ENCODE measurements at places on chromosomes 2 and 18. TPM values are rescaled to one million over a fixed set of nuclear protein-coding genes. Genes with fewer than 3 reads are reported as not detected.

GRCh38 chr2:191302459-191303139 is 57.4 kb downstream of the MYO1B start:
- peak overlapping the region; percentile 7 for H3K27ac ChIP-seq
- peaks cover 20% of the 10 kb centered on the region for H3K36me3 ChIP-seq
- peaks cover 44% of the 10 kb centered on the region for H3K4me1 ChIP-seq
- peak; percentile 74 for DNase-seq

GRCh38 chr2:42125841-42126594 is 43.1 kb upstream of the EML4 start:
- H3K4me1 ChIP-seq, result peaks cover 48% of the 10 kb centered on the region
- H3K27ac ChIP-seq, result no peak overlapping the region
- H3K4me3 ChIP-seq, result no peak overlapping the region
- H3K36me3 ChIP-seq, result no peaks in the 10 kb centered on the region

- H3K27ac ChIP-seq, result no peak overlapping the region
- H3K27me3 ChIP-seq, result no peaks in the 10 kb centered on the region
- no peak for DNase-seq
- no peak overlapping the region for H3K4me3 ChIP-seq
- H3K4me1 ChIP-seq, result peaks cover 50% of the 10 kb centered on the region
Measured at GRCh38 chr18:48845174-48845573, 105.6 kb downstream of the SMAD7 start.

The FNDC4 gene
- total RNA-seq, result 21.4 TPM

DNA sequence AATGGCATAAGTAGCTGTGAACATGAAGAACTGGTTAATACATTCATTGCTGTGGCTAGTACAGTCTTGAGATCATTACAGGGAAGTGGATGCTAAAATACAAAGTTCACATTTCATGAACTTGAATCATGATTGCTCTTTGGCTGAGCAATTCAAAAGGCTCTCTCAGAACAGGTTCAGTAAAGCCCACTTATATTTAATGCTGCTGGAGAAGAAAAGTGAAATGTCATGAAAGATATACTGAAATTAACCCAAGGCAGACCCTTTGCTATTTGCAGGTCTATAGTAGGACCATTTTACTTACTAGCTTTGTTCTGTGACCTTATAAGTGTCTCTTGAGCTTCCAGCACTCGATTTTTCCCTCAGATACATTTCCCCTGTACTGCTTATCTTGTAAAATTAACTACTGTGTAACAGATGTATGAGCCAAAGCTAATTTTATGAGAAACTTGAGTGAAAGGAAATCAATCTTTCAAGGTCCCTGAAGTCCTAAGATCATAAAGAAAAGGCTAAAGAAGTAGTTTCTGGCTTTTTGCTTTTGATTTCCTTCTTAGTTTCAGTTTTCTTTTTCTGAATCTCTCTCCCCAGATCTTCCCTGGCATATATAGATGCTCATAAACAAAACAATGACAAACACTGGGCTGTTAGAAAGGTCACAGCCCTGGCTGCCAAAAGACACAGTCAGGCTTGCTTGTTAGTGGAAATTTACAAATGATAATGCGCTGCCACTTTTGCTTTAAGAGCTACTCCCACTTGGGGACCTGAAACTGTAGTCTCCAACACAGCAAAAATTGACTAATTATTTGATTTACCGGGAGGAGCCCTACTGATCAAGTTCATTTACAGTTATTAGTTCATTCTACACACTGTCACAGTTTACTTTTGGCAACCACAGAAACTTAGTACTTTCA is 132.7 kb upstream of the XPO1 start:
- no peak for DNase-seq
- H3K4me3 ChIP-seq, result peak overlapping the region; percentile 65
- H3K4me1 ChIP-seq, result peaks cover 20% of the 10 kb centered on the region

- H3K27ac ChIP-seq, result no peak overlapping the region
- H3K4me1 ChIP-seq, result no peaks in the 10 kb centered on the region
- H3K36me3 ChIP-seq, result no peaks in the 10 kb centered on the region
Measured at GRCh38 chr2:17576802-17577201, 36.3 kb downstream of the VSNL1 start.

- H3K4me3 ChIP-seq, result no peak overlapping the region
- H3K36me3 ChIP-seq, result no peaks in the 10 kb centered on the region
- DNase-seq, result no peak
- H3K4me1 ChIP-seq, result no peaks in the 10 kb centered on the region
- H3K27ac ChIP-seq, result no peak overlapping the region
- H3K27me3 ChIP-seq, result no peaks in the 10 kb centered on the region
Measured at GRCh38 chr2:214378455-214379103, 32.3 kb upstream of the VWC2L start.

The SERPINB3 gene
- total RNA-seq, result not detected

The IL1RL2 gene
- 1.2 TPM for total RNA-seq

DNA sequence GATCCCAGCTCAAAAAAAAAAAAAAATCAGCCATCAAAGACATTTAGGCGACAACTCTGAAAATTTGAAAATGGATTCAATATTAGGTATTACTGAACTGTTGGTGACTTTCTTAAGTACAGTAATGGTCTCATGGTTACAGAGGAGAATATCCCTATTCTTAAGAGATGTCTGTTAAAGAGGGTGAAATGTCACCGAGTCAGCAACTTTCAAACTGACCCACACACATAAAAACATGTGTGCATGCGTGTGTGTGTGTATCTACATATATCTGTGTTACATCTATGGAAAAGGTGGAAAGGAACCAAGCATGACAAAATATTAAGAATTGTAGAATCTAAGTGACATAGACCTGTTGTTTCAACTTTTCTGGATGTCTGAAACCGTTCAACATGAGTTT is 41.6 kb upstream of the GLI2 start:
- no peak overlapping the region for H3K4me3 ChIP-seq
- no peak for DNase-seq

The SCN9A gene
- total RNA-seq, result 1.8 TPM

The NEURL3 gene
- 0.29 TPM for total RNA-seq

The KCMF1 gene
- 74.2 TPM for total RNA-seq

The WNT10A gene
- total RNA-seq, result not detected

GRCh38 chr2:2950403-2950952 is 427.1 kb downstream of the EIPR1 start:
- H3K4me1 ChIP-seq, result no peaks in the 10 kb centered on the region
- no peak overlapping the region for H3K27ac ChIP-seq
- H3K4me3 ChIP-seq, result no peak overlapping the region
- H3K27me3 ChIP-seq, result no peaks in the 10 kb centered on the region

Measured in osteoblast (primary cell).